Naive thymus-derived CD4-positive, alpha-beta T cell (primary cell): ENCODE measurements at places on chromosomes 12 and 14. TPM values are rescaled to one million over a fixed set of nuclear protein-coding genes. Genes with fewer than 3 reads are reported as not detected.

GRCh38 chr12:81896771-81897170 lies 137.6 kb upstream of the PPFIA2 start:
- DNase-seq: peak; percentile 6

GRCh38 chr12:124110372-124110883 lies 137.4 kb downstream of the ZNF664 start:
- DNase-seq: no peak

- no peak for DNase-seq
Observed at GRCh38 chr12:56021889-56022497, 1.1 kb downstream of the IKZF4 start.

DNA sequence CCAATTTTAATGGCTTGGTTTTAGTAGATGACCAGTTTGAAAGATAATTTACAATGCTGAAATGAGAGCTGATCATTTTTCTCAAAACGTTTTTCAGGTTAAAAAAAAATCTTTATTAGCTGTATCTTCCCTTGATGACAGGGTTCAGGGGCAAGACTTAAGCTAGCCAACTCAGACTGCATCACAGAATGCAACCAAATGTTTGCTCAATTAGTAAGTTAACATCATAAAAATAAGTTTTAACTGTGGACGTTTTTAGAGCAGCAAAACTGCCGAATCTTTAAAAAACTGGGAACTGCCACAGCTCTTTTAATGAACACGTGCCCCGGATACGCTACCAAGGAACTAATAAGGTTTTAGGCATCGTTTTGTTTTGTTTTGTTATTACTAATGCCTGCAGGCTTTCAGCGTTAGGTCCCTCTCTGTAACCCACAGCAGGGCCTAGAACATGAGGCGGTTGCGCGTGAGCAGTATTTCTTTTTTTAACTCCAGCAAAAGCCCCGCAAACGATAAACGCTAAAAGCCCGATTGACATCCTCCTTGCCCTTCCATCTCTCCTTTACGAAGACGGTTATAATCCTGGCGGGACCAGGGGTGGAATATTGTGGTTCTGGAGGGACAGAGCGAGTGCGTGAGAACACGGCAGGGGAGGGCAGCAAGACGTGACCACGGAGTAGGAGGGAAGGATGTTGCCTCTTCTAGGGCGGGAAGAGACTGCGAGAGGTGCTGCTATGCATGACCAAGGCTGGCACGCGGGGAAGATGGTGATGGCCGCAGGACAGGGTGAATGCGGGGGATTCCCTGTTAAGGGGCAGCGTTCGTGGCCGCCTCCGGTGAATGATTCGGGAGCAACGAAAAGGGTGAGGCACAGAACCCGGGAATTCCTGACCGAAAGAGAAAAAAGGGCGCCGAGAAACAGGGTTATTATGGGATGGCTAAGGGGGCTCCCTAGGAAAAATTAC lies 652 bp downstream of the SUPT16H start:
- peak; percentile 15 for DNase-seq

GRCh38 chr12:2284321-2284813 lies 231.6 kb downstream of the CACNA1C start:
- DNase-seq: no peak

DNA sequence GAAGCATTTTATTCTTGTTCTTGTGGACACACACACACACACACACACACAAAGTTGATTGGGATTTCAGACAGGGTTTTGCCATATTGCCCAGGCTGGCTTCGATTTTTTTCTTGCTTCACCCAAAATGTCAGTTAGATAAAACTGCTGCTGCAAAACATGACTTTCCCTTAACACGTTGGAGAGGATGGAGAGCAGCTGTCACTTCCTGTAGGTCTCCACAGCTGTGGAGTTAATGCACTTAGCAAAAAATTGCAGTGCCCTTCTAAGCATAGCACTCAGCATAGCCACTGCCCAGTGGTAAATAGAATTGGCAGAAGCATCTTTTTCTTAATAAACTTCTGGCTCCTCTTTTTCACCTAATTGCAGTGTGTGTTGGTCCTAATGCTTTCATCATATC lies 54.5 kb downstream of the PDZRN4 start:
- DNase-seq: no peak

DNA sequence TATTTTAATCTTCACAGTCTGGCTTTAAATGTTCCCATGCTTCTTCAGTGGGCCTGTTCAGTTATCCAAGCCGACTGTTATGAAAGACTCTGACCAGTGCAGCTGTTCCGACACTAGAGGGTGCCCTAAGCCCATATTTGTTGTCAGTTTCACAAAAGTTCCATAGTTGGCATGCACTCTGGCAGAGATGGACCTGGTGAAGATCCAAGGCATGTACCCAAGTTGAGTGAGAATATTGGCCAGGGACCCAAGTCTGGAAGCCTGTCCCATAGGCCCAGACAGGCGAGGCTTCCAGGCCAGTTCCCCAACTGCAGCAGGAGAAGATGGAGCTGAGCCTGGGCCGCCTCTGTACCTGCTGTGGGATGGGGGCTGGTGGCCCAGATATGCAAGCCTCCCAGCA lies 27.4 kb upstream of the GUCY2C start:
- peak; percentile 19 for DNase-seq

- DNase-seq: no peak
Observed at GRCh38 chr14:106850913-106851825, 1324.8 kb downstream of the TMEM121 start.

GRCh38 chr12:113154351-113154973 lies 4.9 kb downstream of the CFAP73 start:
- DNase-seq: peak; percentile 35

DNA sequence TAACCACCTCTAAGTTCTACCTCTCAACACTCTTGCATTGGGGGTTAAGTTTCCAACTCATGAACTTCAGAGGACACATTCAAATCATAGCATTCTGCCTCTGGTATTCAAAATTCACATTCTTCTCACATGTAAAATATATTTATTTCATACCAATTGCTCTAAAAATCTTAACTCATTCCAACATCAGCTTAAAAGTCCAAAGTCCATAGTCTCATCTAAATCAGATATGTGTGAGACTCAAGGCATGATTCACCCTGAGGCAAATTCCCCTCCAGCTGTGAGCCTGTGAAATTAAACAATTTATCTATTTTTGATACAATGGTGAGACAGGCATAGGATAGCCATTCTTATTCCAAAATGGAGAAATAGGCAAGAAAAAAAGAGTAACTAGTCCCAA lies 214.0 kb downstream of the RGS6 start:
- no peak for DNase-seq

DNA sequence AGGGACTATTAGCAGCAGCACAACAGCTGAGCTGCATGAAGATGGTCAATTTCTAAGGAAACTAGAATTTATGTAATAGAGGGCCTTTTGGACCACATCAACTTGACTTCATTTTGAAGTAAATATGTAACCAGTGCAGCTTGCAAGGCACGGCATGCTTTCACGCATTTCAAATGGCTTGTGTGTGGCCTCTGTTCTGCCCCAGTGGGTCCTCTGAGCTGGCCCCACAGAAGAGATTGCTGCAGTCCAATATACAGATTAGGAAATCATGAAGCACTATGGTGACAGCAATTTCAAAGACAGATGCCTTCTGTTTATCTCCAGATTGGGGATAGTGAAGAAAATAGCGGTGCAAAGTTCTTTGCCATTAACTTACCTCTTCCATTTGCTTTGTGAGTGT lies 101.4 kb downstream of the PDZRN4 start:
- no peak for DNase-seq

GRCh38 chr12:91272461-91273063 lies 89.9 kb upstream of the DCN start:
- DNase-seq: no peak

- DNase-seq: no peak
Observed at GRCh38 chr12:39958377-39958776, 147.5 kb downstream of the SLC2A13 start.

KLHDC1 gene
- total RNA-seq: 9.6 TPM

BCL11B gene
- total RNA-seq: 223 TPM

CLEC2D gene
- total RNA-seq: 182 TPM

ASCL1 gene
- 0.08 TPM in 1 of 2 replicates, not detected in the other for total RNA-seq

INHBE gene
- not detected for total RNA-seq

CREBL2 gene
- 17.3 TPM for total RNA-seq

PSMA6 gene
- total RNA-seq: 76.6 TPM

ZNF140 gene
- total RNA-seq: 11.2 TPM

PTGDR gene
- 12.4 TPM for total RNA-seq
